Activated CD4-positive, alpha-beta T cell treated with anti-CD3 and anti-CD28 coated beads for 24 hours (primary cell): ENCODE measurements at places on chromosomes 5 and 9.

DNA sequence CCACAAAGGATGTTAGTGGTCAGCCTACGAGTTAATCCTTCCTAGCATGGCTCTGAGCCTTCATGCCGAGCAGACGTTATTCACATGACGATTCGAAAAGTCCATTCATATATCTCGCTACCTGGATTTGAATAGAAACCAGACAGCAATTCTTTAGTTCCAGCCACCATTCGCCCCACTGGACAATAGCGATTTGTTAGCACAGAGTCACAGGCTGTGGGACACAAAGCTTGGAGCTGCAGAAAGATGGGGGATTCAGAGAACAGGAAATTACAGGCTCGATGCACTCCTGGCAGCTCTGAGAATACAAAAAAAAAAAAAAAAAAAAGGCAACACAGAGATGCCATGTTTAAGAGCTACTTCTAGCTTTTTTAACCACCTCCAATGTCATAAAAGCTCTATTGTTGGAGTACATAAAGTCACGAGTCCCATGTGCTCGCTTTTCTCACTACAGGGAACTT is 110.7 kb downstream of the NR6A1 start:
- no peak for DNase-seq

- no peak for DNase-seq
These were observed 201.7 kb downstream of the GADD45G start for GRCh38 chr9:89806371-89807100.

- DNase-seq, result no peak
These were observed 294.8 kb downstream of the DNAH5 start for GRCh38 chr5:13649656-13650055.

DNA sequence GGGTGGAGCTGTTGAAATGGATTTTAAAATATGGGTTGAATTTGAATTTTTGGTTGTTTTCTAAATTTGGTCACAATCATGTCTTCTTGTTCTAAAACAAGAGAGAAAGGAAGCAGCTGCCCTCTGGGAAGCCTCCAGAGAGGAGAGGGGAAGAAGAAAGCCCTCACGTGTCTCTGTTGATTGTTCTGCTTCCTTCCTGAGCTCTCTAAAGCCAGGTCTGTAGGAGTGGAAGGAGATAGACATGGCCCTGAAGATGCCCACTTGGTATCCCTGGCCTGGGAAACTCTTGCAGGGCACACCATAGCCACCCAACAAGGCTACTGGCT is 59.6 kb downstream of the GALNT12 start:
- no peak for DNase-seq

DNA sequence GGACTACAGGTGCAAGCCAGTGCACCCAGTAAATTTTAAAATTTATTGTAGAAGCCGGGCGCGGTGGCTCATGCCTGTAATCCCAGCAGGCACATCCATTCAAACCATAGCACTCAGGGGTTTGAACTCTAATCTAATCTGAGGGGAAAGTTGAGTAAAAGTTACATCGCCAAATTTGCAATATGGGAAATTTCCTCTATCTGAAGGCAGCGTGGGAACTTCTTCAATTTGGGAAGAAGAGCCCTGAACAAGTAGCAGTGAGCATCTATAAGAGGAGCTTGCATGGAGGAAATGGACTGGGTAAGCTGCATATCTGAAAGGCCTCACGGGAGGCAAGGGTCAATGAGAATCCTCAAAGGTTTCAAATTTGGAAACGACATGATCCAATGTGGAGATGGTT is 2.7 kb upstream of the DNAJC25 start:
- DNase-seq, result no peak

GRCh38 chr5:114250536-114250935 is 111.3 kb upstream of the KCNN2 start:
- no peak for DNase-seq
